ENCODE measurements at places on chromosomes 5 and 9.

DNA sequence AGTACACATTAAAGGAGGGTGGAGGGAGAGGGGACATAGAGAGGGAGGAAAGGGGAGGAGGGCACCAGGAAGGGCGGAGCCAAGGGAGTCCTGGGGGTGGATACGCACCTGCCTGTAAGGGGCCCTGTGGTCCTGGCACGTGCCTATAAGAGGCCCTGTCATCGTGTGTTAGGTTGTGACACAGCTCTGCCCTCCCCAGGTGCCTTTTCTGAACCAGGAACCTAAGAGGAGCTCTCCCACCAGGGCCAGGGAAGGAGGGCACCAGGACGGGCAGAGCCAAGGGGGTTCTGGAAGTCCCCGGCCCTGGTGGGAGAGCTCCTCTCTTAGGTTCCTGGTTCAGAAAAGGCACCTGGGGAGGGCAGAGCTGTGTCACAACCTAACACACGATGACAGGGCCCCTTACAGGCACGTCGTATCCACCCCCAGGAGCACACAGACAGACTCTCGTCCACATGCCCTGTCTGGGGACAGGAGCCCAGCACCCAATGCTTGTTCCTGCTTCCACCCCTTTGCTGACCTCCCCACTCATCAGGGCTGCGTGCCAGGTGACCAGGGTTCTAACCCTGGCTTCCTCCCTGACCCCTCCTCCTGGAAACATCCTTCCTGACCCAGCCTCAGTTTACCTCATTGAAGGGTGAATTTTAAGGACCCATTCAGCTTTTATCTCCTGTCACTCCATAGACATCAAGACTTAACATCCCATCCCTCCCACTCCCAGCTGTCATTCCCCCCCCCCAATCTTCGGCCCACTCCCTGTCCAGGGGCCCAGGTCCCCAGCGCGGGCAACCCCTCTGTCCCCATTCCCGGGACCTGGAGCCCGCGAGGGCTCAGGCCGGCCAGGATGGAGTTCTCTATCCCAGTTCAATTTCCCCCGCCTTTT lies 12.9 kb upstream of the OLFM1 start:
- no peak for DNase-seq

DNA sequence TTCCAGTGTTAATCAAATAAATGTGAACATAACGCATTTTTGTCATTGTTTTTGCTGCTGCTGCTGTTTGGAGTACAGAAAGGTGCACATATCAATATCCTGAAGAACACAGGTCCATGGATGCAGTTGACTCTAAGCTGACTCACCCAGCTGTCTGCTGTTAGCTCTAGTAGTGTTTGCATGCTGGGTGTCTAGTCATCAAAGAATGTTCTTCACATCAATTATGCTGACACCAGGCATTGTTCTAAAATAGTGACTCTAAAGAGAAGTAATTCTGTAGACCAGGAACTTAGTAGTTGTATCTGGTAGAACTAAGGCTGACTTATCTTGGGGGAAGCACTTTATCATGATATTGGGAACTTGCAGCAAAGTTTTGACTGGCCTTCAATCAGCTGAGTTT lies 55.7 kb upstream of the DPYSL3 start:
- peak; percentile 85 for DNase-seq

DNA sequence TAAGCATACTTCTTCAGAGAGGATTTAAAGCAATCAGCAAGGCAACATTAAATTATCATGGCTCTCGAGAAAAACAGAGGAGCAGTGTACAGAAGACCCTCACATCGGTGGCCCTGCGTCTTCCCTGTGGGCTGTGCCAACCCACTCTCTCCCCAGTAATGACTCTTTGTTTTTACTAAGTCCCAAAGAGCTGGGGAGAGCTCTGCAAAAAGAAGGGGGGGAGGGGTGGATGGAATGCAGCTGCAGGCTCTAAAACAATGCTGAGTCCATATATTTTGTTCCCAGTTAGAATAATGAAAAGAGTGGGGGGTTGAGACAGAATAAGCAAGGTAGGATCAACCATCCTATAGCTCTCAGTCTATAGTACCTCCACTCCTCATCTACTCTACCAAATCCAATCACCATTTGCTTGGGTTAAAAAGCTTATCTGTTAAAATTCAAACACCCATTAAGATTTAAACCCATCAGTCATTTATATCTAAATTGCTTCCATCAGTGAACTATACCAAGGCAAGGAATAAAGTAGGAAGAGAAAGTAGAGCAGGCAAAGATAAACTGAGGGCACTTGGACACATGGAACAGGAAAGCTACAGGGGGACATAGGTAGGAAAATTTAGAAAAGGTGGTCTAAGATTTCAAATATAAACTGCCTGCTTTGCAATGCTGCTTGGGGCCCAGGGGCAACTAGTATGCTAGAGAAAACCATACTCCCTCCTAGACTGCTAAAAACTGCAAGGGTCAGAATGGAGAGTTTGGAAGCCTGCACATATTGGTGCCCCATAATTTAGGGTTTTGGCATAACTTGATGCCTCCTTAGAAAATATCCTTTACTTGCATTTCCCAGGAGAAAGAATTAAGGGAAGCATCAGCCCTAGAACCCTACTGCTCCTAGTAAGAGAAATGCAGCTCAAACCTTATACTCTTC lies 20.6 kb downstream of the ELL2 start:
- DNase-seq = no peak

- DNase-seq = no peak
Measured at GRCh38 chr5:76724871-76725270, 8.9 kb downstream of the F2R start.

DNA sequence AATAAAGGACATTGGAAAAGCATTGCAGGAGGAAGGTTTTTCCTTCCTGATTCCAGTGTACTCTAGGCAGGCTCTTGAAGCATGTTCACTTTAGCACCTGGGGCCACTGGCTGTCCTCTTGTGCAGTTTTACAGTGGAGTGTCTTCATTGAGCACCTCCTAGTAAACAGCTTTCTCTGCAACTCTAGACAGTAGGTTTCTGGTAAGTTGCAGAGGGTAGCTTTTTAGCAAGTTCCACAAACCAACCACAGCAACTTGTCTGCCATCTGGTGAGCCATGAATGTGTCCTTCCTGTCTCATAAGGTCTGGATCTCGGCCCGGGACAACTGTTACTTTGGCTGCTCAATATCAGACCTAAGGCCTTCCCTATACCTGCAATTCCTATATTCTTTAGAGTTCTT lies 488.0 kb downstream of the MAN2A1 start:
- no peak for DNase-seq

- DNase-seq = peak; percentile 42
Measured at GRCh38 chr9:134099123-134099761, 31.4 kb upstream of the BRD3 start.

DNA sequence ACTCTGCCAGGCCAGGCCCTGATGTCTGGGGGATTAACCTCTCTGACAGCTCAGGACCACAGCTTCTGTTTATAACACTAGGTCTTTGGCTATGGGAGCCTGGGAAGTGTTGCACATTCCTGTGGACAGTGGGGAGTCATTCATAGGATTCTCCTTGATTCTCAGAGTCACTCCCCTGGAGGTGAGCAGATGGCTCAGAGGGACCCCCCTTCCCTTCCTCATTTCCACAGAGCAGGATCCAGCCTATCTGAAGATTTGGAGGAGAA lies 60.2 kb downstream of the NRG2 start:
- peak; percentile 36 for DNase-seq
